ENCODE measurements at places on chromosomes 4 and X.

DNA sequence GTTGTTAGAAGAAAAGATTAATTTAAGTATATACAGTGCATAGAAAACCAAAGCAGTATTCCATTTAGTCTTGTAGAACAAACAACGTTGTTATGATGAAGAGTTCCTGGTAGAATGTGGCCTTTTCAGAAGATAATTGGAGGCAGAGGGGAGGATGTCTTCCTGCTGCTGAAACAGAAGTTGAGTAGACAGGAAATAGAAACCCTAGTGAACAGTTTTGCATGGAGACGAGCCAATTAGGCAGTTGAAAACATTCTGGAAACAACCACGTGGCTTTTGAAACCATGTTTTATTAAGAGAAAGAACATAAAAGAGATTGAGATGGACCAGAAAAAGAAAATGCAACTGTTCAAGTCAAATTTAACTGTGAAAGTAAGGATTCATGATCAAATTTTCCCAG is 325.2 kb downstream of the CAMK2D start:
- DNase-seq, result no peak

DNA sequence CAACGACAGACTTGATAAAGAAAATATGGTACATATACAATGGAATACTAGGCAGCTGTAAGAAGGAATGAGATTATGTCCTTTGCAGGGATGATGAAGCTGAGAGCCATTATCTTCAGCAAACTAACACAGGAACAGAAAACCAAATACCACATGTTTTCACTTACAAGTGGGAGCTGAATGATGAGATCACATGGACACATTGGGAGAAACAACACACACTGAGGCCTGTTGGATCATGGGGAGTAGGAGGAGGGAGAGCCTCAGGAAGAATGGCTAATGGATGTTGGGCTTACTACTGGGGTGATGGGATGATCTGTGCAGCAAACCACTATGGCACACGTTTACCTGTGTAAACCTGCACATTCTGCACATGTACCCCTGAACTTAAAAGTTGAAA is 209.7 kb downstream of the SPRY1 start:
- no peak for DNase-seq

- no peak for DNase-seq
These were observed 60.2 kb upstream of the HUWE1 start for GRCh38 chrX:53746718-53747117.

DNA sequence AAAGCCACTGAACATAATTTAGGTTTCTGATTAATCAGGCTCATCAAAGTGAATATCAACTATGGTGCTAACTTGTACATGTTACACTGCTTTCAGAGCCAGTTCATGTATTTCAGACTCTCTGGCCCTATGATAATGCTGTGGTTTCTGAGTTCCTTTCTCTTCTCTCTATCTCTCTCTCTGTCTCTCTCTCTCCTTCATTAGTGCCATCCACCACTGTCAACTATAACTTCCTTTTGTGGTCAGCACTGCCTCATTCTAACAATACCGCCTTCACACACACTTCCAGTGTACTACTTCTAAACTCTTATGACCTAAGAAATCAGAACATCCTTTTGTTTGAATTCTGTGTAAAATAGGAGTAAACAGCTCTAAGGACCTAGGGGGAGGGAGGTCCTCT is 907.1 kb downstream of the RPA4 start:
- DNase-seq, result no peak

DNA sequence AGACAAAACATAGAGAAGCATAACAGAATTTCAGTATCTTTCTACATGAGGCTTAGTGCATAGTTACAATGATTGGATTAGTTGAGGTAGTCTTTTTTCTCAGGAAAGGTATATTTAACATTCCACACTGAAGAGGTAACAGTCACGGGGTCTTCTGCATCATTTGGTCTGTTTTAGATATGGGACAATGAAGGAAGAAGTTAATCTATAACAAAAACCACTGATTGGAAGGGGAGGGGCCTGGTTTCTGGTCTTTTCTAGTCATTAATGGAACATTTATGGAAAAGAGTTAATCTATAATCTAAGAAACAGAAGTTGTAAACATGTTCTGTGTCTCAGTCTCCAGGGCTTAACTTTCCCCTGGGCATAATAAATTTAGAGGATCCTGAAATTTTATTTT is 37.3 kb upstream of the HPSE start:
- no peak for DNase-seq

- no peak for DNase-seq
These were observed 1.5 kb downstream of the HPRT1 start for GRCh38 chrX:134461437-134461836.

- no peak for DNase-seq
These were observed 179.1 kb upstream of the MAB21L2 start for GRCh38 chr4:150402871-150403272.

DNA sequence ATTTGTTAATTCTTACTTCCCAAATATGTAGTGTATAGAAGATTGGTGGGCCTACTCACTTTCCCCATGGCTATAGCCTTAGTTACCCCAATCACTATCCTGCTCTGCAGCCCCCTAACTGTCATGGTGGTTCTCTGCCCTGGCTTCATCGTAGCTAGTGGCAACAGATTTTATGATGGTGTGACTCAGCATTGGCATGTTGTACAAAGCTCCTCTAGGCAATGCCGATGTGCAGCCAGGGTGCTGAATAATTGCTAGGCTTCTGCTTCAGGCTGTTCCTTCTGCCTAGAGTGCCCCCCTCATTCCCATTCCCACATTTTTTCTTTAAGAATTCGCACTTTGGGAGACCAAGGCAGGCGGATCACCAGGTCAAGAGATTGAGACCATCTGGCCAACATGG is 35.2 kb downstream of the AFF2 start:
- DNase-seq, result no peak

DNA sequence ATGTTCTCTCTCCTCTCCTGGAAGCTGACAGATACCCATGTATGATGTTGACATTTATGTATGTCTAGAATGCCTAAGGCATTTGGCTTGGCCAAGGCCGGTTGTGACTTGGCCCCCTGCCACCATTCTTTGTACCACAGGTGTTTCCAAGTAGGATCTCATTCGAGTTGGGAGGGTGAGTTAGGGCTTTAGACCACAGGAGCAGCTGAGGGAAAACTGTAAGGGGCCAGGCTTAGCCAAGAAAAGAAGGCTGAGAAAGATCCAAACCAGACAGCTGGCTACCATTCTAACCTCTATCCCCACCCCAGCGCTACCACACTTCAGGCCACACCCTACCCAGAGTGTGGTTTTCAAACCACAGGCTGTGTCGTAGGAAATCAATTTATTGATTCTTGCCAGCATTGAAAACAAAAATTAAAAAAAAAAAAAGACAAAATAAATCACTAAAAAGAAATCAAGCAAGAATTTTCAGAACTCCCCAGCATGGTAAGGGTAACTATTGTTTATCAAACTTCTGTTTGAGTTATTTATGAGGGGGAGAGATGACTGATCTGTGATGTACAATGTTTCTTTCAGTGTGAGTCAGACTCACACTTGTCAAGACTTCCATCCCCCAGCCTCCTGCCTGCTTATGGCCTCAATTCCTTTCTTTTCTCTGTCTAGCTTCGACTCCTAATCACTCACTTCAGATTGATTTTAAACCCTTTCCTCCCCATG is 9.9 kb downstream of the TMSB4X start:
- no peak for DNase-seq

DNA sequence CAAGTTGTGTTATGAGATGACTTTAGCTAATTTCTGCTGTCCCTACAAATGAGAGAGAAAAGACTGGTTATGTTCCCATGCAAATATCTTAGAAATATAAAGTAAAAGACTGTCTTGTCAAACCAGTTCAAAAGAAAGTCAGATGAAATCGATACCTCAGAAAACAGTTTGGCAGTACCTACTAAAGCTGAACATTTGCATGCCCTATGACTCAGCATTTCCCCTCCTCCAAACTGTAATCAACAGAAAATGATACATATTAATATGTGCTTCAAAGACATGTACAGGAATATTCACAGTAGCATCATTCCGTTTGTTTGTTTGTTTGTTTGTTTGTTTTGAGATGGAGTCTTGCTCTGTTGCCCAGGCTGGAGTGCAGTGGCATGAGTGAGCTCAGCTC is 90.3 kb downstream of the ARX start:
- no peak for DNase-seq

- DNase-seq, result no peak
These were observed 163.3 kb upstream of the RASGEF1B start for GRCh38 chr4:81634766-81635549.

DNA sequence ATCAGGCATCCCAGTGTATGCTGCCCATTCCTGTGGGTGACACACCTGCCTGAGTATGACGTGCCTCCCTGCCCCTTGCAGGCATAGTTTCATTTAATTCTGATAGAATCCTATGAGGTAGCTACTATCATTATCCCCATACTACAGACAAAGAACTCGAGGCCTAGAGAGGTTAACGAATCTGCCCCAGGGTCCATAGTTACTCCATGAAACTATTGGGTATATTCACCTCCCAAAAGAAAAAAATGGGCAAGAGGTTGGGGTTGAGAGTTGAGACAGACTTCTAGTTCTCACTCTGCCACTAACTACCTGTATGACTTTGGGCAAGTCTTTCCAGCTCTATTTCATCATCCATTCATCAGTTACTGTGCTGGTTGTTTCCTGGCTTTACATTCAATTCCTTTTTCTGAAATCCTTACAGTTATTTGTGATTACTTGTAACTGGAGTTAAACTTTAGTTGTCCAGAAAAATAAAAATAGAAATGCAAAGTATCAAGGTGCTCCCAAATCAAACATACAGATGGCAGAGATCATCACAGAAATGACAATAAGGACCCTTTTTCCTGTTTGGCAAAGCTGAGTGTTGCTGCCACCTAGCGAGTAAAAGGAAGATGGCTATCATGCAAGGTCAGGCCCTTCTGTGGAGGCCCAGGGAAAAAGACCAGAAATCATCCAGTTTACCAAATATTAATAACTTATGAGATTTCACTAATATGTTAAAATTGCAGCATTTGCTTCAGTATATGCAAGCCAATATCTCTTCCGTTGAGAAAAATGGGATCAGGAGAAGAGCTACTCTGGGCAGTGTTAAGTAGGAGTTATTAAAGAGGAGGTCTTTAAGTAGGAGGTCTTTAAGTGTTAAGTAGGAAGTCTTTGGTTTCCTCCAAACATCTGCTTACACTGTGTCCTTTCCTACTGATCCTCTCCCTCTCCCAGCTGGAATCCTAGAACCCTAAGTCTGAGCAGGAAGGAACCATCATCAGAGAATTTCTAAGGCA is 17.1 kb upstream of the MAP7D3 start:
- DNase-seq, result no peak

DNA sequence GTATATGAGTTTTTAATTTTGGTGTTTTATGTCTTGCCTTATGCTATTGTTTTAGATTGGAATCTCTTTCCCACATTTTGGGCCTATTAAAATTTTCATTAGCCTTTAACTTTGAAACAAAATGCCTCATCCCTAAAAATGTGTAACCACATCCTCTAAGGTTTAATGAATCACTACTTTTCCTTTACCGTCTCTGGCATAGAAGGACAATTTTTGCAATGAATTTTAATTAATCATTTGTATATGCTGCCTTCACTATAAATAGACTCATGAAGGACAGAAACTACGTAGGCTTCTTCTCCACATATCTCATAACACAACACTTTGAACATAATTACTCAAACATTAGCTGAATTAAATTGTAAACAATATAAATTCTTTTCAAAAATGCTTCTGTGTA is 421.5 kb downstream of the NLGN4X start:
- no peak for DNase-seq

DNA sequence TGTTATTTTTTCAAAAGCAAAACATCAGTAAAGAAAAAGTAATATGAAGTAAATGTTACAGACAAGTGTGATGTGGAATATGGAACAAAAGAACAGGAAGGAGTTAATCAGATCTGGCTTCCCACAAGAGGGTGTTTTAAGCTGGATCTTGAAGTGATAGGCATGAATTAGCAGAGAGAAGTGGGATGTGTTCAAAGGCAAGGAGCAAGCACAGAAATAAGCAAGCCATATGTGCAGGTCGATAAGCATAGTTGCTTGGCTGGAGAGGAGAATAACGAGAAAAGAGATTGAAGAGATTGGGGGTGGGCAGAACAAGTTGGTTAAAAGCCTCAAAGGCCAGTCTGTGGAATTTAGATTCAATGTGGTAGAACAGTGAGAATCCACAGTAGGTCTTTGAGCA is 60.9 kb upstream of the PRPS1 start:
- DNase-seq, result no peak

DNA sequence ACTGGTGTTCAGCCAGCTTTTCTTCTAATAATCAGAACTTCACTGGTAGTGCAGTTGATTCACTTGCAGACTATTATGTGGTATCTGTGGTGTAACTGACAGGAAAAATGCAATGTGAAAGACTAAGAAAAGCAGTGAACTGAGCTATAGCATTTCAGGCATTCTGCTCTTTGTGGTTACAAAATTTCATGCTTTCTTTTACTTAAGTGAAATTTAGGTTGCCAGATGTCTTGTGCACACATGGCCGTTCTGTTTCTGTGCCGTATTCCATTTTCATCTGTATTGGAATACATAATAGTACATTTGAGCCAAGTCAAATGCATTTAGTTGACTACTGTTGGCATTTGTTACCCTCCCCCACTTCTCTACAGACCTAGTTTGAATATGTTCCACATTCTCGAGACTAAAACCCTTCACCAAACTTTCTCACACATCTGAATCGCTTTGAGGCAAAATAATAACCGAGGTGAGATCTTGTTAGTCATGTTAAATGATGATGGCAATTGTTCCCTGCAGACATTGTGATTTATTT is 8.2 kb downstream of the RTL3 start:
- DNase-seq, result no peak

- no peak for DNase-seq
These were observed 68.0 kb upstream of the NR3C2 start for GRCh38 chr4:148510211-148510610.

GRCh38 chr4:88623097-88623496 is 30.8 kb downstream of the HERC3 start:
- DNase-seq, result no peak

DNA sequence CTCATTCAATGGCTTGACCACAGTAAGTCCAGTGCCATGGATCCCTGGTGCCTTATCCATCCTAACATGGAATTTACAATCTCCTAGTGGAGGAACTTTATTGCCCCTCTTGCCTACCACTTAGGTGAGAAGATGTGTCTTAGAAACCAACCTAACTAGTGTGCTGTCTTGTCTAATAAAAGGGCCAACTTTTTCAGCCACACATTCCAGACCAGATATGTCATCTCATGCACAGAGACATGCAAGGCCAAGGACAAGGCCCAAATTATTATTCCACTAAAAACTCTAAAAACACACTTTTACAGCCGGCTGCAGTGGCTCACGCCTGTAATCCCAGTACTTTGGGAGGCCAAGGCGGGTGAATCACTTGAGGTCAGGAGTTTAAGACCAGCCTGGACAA is 10.6 kb upstream of the PRDX4 start:
- no peak for DNase-seq

- DNase-seq, result no peak
These were observed 99.6 kb downstream of the EFNB1 start for GRCh38 chrX:68928401-68928800.

- no peak for DNase-seq
These were observed 19.7 kb downstream of the NOP14 start for GRCh38 chr4:2943364-2944090.

Data from stimulated activated CD4-positive, alpha-beta T cell treated with anti-CD3 and anti-CD28 coated beads, TNF-alpha, amount 100 ng/mL, for 24 hours (primary cell).